Endothelial cell (in vitro differentiated cells): ENCODE measurements at places on chromosomes 4 and X.

GRCh38 chr4:146846882-146847281 lies 98.8 kb downstream of the TTC29 start:
- no peak for DNase-seq

- DNase-seq = no peak
Observed at GRCh38 chr4:48248559-48248953, 21.1 kb downstream of the TEC start.

DNA sequence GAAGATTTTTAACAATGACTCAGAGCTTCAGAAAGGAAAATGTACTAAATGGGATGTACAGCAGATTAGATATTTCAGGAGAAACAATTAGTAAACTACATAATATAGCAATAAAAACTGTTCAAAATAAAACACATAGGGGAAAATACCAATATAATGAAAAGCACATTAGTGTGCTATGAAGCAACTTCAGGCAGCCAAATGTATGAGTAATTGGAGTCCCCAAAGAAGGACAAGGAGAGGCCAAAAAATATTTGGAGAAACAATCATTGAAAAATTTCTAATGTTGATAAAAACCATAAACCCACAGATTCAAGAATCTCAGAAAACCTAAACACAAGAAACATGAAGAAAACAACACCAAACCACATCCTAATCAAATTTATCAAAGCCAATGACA lies 129.3 kb upstream of the CHRDL1 start:
- no peak for DNase-seq

- no peak for DNase-seq
Observed at GRCh38 chr4:158811704-158812103, 42.9 kb downstream of the FNIP2 start.

GRCh38 chr4:42562016-42562415 lies 94.9 kb downstream of the ATP8A1 start:
- no peak for DNase-seq

DNA sequence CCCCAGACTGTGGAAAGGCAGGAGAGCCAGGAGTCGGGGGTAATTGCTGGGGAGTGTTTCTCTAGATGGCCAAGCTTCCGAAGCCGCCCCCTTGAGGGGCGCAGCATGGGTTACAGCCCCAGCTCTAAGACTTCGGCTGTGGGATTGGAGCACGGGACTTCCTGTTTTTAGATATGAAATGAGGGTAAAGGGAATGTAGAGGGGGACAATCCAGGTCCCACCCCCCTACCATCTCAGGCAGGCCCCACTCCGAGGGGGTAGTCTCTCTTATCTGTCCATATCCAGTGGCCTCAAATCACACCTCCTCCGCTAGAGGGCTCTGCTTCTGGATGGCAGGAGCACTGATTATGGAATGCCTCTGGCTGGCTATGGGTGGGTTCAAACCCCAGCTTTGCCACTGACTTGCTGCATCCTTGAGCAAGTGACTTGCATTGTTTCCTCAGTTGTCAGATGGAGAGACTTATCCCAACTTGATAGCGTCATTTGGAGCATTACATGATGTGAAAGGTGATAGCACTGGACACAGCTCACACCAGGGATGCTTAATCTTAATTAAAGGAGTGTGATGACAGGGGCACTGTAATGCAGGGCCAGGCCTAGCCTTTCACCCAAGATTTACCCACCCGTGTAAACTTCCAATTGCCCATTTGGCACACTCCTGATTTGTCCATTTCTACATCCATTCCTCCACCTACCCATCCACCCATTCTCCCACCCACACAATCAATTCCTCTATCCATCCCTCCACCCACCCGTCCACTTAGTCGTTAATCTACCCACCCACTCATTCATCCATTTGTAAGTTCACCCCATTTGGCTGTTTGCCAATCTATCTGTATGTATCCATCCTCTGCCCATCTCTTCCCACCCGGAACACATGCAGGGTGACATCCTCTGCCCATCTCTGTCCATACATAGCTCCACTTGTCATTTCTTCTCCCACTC lies 848 bp upstream of the KCND1 start:
- DNase-seq = peak; percentile 41

GRCh38 chrX:68838571-68838910 lies 9.7 kb downstream of the EFNB1 start:
- no peak for DNase-seq

DNA sequence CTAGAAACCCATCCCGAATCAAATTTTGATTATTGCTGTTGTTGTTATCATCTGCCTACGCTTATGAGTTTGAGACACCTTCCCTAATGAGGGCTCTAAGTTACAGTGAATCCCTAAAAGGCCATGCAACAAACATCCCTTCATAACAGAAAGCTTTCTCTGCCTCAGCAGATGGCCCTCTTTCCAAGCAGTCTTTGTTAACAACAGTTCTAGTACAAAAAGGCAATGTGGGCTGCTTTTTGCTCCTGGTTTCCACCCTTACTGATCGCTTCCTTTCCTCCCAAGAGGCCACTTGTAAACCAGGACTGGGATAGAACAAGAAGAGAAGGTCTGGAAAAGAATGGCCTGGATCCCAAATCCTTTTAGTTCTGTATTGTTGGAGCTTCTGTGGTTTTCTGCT lies 24.2 kb downstream of the GPC4 start:
- no peak for DNase-seq
